ENCODE measurements at places on chromosomes 12 and 14. TPM values are rescaled to one million over a fixed set of nuclear protein-coding genes. Genes with fewer than 3 reads are reported as not detected.

DNA sequence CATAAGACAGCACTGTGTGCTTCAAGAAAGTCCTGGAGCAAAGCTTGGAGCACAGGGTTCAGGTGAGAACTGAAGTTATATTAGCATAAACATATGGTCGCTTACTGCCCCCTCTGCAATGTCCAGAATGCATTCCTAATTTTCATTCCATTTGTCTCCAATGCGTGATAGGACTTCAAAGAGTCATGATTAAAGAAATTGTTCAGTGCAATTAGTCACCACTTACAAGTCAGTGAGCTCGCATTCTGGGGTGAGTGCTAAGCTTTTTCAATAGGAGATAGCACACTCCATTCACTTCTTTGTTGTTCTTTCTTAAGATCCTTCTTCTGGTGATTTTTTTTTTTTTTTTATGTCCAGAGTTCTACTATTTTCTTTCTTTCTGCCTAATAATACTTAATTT is 398.4 kb downstream of the SYT1 start:
- no peak for DNase-seq

DNA sequence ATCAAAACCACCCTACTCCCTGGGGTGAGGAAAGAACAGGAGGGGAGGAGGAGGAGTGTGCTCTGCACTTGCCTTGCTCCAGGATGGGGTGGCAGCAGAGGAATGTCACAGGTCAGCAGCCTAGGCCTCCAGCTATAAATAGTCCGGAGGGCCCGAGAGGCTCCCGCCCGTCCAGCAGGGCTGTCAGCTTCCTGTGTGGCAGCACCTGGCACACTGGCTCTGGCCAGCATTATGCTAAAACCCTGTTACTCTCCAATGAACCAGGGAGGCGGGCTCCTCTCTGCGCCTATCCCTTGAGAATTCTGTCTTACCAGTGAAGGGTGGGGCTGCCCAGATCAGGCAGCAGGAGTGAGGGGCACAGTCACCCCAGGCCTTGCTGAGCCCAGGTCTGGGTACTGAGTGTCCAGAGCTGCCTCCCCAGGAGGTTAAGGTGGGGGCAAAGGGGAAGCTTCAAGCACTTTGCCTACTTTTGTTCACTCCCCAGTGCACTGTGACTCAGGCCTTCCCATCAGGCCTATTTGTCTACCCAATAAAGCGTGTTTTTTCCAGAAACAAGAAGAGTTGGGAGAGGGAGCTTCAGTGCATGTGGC is 1.2 kb upstream of the COX14 start:
- peak; percentile 78 for DNase-seq

DNA sequence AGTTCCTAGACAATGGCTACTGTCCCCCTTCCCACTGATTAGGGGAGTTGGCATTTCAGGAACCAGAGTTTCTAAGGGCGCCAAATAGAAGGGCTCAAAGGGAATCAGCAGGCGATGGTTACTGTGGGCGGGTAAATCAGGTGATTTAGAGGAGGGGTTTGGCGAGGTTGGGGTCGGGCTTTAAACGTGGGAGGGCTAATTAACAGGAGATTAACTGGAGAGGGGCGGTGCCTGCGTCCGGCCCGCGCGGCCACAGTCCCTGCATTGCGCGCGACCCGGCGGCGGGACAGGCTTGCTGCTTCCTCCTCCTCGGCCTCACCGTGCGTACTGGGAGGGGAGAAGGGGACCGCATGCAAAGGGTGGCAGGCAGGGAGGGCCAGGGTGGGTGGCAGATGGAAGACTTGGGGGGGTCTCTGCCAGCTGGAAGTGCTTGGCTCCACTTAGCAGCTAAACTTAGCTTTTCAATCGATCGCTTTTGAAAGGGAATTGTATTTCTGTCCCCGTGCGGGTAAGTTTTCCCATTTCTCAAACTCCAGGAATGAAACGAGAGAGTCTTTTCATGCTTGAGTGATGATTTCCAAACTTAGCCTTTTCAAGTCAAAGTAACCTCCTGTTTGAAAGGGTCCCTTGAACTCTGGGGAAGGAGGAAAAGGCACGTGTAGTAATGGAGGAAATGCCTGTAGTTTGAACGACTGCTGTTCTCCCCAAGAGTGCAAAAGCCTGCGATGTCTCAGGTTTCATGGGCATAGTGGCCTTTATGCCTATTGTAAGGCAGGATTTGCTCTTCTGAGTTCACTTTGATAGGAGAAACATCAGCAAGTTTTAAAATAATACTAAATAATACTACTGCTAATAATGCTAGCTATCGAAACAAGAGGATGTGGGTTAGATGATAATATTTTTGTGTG is at the start of gene MGST1:
Gene MGST1, plus strand, starts transcription at position 255 of the 908 bp plus-strand sequence. CDS start 6,608 bp downstream, outside the sequence.
- DNase-seq: peak; percentile 42

- no peak for DNase-seq
Observed at GRCh38 chr12:83197483-83197914, 510.8 kb downstream of the TMTC2 start.

DNA sequence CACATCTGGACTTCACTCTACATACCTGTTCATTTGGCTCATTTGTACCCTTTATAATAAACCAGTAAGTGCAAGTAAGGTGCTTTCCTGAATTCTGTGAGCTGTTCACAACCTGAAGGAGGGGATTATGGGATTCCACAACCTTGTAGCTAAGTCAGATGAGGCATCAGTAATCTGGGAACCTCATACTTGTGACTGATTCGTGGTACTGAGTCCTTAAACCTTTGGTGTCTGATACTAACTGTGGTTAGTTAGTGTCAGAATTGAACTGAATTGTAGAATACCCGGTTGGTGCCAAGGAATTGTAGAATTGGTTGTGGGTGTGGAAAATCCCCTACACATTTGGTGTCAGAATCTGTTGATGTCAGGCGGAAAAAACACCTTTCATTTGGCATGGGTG is 83.4 kb downstream of the TMX1 start:
- DNase-seq: no peak

TMCC3 gene
- total RNA-seq: 1.1 TPM

DNA sequence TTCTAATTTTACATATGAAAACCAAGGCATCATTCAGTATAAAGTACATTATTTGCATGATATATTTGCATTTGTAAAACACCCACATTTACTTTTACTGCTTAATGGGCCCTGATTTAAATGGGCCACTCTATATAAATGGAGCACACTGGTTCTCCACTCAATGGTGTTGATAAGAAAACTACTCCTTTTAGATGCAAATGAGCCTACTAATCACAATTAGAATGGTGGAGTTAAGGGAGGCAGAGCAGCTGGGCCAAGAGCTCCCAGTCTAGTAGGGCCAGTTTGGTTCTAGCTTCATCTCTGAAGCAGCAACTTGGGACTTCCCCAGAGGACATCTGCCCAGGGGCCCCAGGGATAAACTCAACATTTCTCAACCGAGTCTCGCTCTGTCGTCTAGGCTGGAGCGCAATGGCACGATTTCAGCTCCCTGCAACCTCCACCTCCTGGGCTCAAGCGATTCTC is 120.7 kb downstream of the FOXN3 start:
- no peak for DNase-seq

DNA sequence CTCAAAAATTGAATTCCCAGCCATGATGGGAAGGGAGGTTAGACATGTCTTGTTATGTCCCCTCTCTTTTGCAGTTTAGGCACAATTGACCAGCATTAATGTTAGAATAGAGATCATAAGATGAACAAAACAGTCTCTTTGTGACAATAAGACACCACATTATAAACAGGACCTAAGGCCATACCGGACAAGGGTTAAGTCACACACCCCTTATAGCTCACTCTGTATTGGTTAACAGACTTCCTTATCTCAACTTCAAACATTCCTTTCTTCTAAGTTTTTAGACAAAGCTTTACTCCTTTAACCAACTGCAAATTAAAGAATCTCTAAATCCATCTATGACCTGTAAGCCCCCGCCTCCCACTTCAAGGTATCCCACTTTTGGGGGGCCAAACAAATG is 81.1 kb upstream of the CPM start:
- no peak for DNase-seq

GRCh38 chr12:1282670-1283315 is 291.8 kb downstream of the ERC1 start:
- peak; percentile 29 for DNase-seq

TSPAN19 gene
- not detected for total RNA-seq

GRCh38 chr12:79367032-79367589 is 323.7 kb downstream of the PAWR start:
- DNase-seq: no peak

DNA sequence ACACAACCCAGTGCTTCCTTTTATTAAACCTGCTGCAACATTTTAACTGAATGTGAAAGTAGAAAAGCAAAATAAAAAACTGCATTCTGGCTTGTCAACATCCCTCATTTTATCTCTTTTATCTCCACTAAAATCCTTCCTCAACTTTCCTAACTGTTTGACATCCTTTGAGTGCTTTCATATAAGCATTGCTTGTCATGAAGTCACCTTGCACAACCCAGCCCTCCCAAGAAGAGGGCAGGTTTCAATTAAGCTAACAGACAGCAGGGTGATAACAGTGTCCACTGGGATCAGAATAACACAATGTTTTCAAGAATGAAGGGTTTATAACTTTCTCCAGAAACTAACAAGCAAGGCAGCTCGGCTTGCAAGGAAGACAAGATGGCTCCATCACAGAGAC is 16.3 kb upstream of the TSPAN8 start:
- DNase-seq: no peak

DNA sequence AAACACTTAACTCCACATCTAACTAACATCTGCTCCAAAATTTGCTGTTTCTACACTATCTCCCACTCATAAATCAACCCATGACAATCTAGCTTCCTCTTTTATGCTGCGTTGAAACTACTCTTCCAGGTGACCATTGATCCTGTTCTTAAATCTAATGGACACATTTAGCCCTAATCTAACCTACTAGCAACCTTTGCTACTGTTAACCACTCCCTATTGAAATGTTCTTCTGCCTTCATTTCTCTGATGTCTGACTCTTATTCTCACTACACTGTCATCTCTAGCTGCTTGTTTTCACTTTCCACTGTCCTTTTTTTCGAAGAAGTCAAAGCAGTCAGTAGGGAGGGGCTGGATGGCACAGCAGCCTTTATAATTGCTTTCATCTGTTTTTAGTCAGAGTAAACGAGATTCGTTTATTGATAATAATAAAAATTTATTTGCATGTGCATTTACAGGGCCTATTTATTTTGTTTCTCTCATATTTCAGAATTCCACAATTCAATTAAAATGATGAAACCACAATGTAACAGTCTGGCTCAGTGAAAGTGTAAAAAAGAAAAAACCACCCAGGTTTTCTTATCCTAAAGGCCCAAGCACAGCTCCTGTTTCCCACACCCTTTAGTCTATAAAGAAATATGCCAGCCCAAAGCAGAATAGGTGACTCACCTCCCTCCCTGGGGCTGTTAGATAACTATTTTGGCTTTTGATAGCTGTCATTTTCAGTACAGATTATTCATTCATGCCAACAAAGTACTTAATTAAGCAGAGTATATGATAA is 44.9 kb downstream of the ATP2B1 start:
- DNase-seq: no peak

KRT71 gene
- not detected for total RNA-seq

POTEM gene
- not detected for total RNA-seq

All from heart left ventricle (tissue), 16 donors.